ENCODE measurements at places on chromosomes 16 and 17.
A peak's percentile ranks its signal among the peaks of the same experiment; 100 is the strongest.

DNA sequence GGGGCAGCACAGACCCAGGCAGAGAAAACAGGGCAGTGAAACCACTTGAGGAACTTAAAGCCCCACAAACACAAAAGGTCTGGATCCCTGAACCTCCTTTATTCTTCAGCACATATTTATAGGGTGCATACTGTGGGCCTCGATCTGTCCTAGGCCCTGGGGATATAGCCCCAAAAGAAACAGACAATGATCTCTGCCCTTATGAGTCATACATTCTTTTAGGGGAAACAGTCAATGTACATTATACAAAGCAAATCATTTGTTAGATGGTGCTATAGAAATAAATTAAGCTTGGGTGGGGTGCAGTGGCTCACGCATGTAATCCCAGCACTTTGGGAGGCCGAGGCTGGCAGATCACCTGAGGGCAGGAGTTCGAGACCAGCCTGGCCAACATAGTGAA, 10.0 kb upstream of the HES7 start:
- no peak for DNase-seq

DNA sequence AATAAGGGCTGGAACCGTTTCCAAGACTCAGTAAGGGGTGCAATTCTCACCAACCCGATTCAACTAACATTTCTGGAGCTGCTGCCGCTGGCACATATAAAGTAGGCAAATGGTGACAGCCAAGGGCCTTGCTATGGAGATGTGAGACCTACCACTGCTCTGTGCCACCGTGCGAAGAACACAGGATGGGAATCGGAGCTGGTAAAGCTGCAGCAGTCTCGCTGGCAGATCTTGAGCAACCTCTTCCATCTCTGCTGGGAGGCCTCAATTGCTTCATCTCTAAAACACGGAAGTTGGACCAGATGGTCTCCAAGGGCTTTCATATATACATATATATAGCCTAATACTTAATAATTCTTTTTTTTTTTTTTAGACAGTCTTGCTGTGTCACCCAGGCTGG, 128.9 kb upstream of the RCVRN start:
- DNase-seq: peak; percentile 94

GRCh38 chr17:47741793-47742145, 8.7 kb downstream of the TBX21 start:
- no peak for DNase-seq

DNA sequence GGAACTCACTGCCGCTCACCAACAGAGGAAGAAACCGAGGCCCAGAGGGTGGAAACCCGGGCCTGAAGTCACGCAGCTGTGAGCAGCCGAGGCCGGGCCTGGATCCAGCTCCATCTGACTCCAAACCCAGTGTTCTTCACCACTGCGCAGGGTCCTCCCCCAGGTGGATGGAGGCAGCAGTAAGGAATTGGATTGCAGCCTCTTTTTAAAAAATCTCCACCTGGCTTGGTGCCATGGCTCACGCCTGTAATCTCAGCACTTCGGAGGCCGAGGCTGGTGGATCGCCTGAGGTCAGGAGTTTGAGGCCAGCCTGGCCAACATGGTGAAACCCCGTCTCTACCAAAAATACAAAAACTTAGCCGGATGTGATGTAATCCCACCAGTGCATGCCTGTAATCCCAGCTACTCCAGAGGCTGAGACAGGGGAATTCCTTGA, 177.2 kb downstream of the FOXL1 start:
- DNase-seq: no peak

DNA sequence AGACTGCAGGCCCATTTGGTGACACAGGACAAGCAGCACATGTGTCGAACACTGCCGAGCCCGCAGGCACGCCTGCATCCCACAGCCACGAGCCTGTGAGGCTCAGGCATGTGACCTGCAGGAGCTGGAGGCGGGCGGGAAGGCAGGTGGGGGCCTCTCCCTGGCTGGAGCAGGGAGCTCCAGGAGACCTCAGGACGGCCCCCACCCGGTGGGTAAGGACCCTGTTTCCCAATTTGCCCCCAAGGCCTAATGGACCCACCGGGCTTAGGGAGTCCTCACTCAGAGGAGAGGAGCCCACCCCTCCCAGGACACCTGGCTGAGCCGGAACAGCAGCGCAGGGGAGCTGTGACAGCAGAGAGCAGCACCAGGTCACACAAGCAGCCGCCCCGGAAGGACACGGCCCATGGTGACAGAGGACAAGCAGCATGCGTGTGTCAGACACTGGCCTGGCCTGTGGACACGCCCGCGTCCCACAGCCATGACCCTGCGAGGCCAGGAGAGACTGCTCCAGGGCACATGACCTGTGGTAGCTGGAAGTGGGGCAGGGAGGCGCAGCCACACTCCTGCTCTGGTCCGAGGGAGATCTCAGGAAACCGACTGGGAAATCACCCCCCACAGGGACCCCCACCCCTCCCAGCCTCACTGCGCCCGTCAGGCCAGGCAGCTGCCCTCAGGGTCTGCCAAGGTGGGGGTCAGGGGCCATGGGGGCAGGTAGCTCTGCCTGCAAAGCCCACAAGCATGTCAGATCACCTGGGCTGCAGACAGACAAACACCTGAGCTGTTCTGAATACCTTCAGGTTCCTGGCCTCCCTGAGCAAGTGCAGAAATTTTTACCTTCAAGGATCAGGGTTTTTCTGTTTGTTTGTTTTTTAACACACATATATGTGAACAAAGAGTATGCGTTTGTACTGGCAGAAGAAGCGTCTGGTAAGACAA, 2.4 kb downstream of the SPSB3 start:
- DNase-seq: no peak

GRCh38 chr16:17691106-17691898, 220.5 kb upstream of the XYLT1 start:
- DNase-seq: no peak

GRCh38 chr17:56690441-56691291, 97.2 kb downstream of the NOG start:
- DNase-seq: no peak

DNA sequence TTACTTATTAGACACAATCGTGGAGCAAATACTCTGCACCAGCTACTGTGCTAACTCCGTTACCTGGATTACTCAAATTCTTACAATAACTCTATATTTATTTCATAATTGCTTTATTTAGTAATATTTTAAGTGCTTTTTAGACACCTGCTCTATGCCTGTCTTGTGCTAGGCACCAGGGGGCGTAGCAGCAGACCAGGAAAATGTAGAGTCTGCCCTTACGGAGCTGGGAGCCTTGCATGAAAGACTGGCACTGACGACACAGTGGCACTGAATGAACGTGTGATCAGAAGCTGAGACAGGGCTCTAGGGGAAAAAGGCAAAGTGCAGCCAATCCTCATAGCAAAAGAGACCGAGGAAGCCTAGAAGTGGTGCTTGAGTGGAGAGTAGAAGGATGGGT, 486.5 kb downstream of the CDH13 start:
- no peak for DNase-seq

DNA sequence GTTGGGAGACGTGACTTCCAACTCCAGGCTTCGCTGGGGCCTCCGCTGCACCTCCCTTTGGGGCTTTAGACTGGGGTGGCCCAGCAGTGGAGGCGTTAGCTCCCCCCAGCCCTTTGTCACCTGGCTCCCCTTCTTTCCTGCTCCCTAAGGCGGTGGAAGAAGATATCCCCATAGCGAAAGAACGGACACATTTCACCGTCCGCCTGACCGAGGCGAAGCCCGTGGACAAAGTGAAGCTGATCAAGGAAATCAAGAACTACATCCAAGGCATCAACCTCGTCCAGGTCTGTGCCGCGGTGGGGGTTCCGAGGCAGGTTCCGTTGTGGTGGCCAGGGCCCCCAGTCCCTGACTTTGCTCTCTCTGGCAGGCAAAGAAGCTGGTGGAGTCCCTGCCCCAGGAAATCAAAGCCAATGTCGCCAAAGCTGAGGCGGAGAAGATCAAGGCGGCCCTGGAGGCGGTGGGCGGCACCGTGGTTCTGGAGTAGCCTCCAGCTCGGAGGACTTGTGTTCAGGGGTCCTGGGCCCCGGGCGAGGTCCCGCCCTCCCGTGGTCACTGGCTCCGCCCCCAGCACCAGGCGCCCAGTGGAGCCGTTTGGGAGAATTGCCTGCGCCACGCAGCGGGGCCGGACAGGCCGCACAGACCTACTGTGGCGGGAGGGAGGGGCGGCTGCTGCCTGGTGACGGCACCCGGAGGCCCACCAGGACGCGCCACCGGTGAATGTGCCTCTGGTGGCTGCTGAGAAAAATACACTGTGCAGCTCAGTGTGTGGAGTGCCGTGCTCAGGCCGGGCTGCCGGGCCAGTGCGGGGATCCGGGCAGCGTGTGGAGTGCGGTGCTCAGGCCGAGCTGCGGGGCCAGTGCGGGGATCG, 3.8 kb downstream of the MRPL12 start:
- no peak for DNase-seq

GRCh38 chr16:80900593-80900954, 96.2 kb upstream of the CDYL2 start:
- no peak for DNase-seq

- DNase-seq: no peak
These were observed 134.0 kb downstream of the SNX29 start for GRCh38 chr16:12110361-12111107.

- no peak for DNase-seq
These were observed 7.4 kb upstream of the SLC13A2 start for GRCh38 chr17:28466001-28466400.

DNA sequence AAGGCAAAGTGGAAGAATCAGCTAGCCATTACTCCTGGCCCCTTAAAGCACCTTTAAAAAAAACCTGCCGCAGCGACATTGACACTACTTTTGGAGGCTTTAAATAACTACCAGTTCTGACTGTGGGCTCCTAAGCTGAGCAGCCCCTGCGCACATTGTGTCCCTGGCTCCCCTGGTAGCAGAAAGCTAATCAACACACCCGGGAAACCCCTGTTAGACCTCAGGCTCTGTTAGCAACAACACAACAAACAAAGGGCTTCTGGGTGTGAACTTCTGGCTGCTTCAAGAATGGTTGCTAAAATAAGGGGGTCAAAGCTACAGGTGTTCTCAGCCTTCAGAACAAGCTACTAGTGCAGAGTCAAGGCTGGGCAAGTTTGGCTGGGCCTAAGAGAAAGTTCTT, 83.6 kb downstream of the TMEM100 start:
- DNase-seq: no peak

DNA sequence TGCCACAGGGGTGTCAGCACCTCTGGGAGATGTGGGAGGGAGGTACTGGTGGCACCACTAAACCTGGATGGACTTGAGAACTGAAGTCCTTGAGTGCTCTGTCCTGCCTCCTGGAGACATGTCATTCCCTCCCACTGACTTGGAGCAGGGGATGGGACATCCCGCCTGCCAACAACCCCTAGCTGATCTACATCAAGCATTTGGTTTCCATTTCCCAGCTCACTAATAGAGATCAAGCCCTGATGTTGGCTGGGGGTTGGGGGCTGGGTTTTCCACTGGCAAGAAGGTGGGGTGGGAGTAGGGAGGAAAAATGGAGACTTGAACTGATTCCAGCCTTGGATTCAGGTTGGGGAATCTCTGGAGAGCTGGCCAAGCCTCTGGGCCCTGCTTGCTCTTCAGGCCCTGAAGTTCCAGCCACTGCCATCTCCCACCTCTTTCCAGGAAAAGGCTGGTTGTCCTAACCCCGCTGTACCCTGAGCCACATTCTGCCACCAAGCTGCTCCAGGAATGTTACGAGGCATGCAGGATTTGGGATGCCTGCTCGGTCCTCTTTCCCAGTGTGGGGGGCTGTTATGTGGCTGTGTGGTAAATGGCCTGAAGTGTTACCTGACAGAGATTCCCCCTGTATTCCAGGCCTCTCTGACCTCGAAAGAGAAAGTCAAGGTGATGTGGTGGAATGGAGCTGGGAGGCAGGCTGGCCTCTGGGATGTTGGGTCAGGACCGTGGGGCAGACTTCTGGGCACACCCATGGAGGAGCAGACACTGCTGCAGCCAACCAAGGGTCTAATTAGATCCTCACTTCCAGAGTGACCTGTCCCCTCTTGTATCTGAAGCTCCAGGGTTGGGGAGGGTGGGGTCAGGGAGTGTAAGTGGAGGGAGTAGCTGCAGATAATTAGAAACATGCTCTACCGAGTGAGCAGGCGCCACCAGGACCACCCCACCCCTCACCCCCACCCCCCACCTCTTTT, 16.7 kb downstream of the IGFBP4 start:
- DNase-seq: no peak

GRCh38 chr17:56739376-56739775, 94.3 kb downstream of the C17orf67 start:
- DNase-seq: no peak

- DNase-seq: no peak
These were observed 12.0 kb downstream of the HIGD1B start for GRCh38 chr17:44859701-44860100.

DNA sequence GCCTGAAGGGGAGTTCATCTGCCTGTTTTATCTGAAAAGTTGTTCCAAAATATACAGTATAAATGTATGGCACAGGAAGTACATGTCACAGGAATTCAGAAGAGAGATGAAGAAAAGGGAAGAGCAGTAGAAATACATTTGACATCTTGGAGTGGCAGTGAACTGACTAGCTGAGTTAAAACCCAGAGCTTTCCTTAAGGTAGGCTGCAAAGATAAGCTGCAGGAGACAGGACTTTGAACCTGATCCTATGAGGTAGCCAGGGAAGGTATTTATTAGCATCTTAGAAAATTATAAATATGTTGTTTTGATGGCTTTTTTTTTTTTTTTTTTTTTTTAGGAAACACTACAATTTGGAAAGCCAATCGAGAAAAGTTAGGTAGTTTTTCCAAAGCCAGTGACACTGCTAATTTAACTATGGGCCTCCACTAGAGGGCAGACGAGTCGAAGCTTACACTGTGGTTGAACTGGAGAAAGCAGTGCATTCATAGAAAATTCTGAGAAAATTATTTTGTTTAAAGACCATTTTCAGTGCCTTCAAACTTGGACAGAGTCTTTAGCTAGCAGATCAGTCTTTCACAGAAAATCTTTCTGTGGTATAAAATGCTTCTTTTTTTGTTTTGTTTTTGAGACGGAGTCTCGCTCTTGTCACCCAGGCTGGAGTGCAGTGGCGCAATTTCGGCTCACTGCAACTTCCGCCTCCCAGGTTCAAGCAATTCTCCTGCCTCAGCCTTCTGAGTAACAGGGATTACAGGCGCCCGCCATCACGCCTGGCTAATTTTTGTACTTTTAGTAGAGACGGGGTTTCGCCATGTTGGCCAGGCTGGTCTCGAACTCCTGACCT, 122.3 kb downstream of the SSH2 start:
- peak; percentile 78 for DNase-seq

DNA sequence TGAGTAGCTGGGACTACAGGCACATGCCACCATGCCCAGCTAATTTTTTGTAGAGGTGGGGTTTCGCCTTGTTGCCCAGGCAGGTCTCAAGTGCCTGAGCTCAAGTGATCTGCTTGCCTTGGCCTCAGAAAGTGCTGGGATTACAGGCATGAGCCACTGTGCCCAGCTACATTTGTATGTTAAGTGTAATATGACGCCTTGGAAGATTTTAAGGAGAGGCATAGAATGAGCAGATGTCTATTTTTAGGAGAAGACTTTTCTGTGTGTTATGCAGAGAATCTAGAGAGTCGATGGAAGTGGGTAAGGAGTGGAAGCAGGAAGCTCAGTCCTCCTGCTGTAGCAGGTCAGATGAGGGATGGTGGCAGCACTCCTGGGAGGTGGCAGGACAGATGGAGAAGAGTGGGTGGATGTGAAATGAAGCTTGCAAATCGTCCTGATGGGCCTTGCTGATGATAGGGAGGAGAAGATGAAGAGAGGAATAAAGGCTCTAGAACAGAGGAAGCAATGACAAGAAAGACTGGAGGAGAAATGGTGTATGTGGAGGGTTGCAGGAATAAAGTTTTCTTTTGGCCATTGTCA, 125.3 kb downstream of the SHISA6 start:
- no peak for DNase-seq

GRCh38 chr17:78013683-78014467, 55.4 kb downstream of the TNRC6C start:
- peak; percentile 70 for DNase-seq

All from inflammatory macrophage (primary cell).